Osteocyte (in vitro differentiated cells): ENCODE measurements at places on chromosomes 6 and 20.

GRCh38 chr6:155404937-155405336, 50.7 kb downstream of the NOX3 start:
- no peak for DNase-seq

- DNase-seq, result no peak
These were observed 30.4 kb downstream of the HECA start for GRCh38 chr6:139165324-139165723.

DNA sequence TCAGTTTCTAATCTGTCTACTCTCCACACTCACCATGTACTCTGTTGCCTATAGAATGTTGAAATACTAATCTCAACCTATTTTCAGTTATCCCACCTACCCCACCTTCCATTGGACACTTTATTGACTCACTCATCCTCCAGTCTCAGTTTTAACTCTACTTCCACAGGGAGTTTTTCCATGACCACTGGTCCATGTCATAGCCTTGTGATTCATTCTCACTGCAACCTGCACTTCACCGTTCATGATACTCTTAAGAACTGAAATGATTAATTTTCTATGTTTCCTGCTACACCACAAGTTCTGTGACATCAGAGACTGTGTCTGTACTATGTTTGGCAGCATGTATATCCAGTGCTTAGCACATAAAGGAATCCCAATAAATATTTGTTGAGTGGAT, 122.8 kb upstream of the HSF2 start:
- DNase-seq, result no peak

GRCh38 chr6:114000069-114000468, 29.1 kb upstream of the HDAC2 start:
- DNase-seq, result no peak

GRCh38 chr6:3615391-3616380, 135.8 kb downstream of the PXDC1 start:
- DNase-seq, result peak; percentile 30

DNA sequence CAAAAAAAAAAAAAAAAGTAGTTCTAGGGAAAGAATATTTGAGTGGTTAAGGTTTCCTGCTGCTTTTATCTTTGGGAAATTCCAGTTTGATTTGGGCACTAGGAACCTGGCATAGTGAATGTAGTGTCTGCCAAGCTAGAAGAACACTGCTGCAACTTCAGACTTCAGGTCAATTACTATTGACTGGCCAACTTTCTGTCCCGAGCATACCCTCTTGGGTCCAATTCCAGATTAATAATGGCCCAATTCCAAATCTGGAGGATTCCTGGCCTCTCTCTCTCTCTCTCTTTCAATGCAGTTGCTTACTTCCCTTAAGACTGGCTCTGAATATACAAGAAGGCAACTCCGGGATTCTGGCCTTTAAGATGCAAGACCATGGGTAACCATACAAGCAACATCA, 74.9 kb downstream of the ANKEF1 start:
- no peak for DNase-seq

DNA sequence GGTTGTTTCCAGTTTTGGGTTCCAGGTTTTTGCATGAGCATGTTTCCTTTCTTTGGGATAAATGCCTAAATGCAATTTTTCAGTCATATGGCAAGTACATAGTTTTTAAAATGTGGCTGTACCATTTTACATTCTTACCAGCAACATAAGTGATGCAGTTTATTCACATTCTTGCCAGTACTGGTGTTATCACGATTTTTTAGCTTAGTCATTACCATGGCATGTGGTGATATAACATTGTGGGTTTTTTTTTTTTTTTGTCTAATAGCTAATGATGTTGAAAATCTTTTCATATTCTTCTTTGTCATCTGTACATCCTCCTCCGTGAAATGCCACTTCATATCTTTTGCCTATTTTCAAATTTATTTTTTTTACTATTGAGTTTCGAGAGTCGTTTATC, 2.9 kb upstream of the TDRD6 start:
- DNase-seq, result no peak

DNA sequence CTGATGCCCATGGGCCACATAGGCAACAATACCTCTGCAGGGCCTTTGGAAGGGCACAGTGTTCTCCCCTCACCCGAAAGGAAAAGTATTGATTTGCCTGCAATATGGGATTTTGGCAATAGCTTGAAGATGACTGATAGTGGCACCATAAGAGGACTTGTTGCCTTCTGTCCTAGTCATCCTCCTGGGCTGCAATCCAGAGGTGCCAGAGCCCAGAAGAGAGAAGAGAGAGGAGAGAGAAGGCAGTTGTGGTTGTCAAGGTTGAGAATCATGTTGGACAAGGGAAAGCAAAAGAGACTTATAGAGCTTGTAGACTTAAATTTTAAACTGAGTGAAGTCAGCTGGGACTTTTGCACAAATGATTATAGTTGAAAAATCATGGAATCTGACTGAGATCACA, 14.6 kb downstream of the HDGFL1 start:
- DNase-seq, result no peak

DNA sequence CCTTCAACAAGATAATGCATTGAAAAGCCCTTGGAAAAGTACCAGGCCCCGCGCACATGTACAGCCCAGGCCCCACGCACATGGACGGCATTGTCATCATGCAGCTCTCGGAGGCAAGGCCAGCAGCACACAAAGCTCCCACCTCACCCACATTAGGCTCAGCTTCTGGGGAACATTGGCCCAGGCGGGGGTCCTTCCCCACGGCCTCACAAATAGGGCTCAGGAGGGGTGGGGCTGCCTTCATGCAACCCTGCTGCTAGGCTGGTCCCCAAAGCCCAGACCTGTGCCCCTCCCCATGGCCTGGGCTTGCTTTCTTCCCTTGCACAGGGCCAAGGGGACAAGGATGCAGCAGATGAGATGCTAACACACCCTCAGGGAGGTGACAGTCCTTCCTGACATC, 26.7 kb downstream of the NPEPL1 start:
- DNase-seq, result peak; percentile 72

GRCh38 chr6:109305028-109305427, 77.2 kb downstream of the CD164 start:
- no peak for DNase-seq

DNA sequence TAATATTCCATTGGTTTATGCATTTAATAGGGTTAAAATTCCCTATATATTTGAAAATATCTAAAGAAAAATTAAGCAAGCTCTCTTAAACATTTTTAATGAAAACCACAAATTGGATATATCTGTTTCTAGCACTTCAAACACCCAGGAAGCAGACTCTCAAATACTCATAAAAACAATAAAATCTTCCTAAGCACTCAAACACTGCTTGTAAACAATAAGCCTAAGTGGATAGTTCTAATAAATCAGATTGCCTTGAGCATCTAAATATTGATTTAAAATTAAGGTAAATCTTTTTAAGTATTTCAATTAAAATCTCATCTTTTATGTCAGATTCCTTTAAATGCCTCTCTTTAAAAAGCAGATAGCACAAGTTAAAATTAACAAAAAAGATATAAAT, 254.4 kb downstream of the KCNQ5 start:
- no peak for DNase-seq

DNA sequence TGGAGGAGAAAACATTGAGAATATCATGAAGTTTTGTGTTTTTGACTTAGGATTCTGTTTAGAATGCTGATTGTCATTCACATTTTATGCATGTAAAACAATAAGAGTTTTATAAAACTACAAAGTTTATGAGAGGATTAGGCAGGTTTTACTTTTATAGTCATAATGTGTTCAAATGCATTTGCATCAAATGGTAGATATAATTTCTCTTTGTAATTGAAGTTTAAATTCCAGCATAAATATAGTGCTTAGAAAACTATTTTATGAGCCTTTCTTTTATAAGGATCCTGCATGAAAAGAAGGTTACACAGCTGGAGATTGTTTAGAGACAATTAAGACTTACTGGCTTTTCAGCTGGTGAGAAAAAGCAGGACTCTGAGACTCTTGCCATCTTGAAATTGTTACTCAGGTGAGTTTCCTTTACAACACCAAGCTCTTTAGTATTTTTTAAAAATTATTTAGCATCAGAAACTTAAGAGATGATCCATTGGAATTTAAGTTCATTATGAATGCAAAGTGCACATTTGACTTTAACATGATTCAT, 157.1 kb upstream of the MAN1A1 start:
- DNase-seq, result no peak

GRCh38 chr6:38571721-38572120, 68.0 kb downstream of the BTBD9 start:
- DNase-seq, result no peak

GRCh38 chr6:14804785-14805210, 441.1 kb upstream of the JARID2 start:
- DNase-seq, result peak; percentile 92

DNA sequence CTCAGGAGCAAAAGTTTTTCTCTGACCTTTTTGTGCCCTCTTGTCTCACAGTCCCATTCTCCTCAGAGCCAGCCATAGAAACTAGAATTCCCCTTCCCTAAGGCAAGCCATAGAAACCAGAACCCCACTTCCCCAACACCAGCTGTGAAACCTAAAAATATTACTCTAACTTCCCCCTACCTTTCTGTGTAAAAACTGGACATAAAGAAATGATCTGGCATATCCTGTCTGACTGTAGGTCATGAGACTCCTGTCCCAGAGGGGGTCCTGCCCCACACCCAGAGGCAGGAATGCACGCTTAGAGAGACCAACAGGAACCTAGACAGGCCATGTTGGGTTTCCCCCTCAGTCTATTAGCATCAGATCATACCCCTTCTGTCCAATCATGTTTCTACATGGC, 140.6 kb upstream of the SLC22A16 start:
- no peak for DNase-seq

DNA sequence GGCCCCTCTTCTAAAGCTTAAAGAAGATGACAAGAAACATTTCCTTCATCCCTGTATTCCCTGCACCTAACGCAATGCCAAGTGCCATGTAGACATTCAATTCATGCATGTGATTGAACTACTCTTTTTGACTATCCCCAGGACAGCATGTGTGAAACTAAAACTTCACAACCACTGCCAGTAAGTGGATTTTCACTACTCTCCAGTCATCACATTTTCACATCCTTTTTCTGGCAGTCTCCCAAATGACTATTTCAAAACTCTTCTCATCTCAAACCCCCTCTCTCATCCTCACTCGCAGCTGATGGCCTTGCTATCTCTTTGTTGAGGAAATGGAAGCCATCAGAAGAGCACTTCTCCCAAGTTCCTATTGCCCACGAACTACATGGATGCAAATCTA, 122.6 kb downstream of the OPRM1 start:
- DNase-seq, result no peak

- no peak for DNase-seq
These were observed 24.8 kb upstream of the FOXQ1 start for GRCh38 chr6:1287103-1287591.

- DNase-seq, result no peak
These were observed 11.1 kb downstream of the TMEM200A start for GRCh38 chr6:130376936-130377335.

DNA sequence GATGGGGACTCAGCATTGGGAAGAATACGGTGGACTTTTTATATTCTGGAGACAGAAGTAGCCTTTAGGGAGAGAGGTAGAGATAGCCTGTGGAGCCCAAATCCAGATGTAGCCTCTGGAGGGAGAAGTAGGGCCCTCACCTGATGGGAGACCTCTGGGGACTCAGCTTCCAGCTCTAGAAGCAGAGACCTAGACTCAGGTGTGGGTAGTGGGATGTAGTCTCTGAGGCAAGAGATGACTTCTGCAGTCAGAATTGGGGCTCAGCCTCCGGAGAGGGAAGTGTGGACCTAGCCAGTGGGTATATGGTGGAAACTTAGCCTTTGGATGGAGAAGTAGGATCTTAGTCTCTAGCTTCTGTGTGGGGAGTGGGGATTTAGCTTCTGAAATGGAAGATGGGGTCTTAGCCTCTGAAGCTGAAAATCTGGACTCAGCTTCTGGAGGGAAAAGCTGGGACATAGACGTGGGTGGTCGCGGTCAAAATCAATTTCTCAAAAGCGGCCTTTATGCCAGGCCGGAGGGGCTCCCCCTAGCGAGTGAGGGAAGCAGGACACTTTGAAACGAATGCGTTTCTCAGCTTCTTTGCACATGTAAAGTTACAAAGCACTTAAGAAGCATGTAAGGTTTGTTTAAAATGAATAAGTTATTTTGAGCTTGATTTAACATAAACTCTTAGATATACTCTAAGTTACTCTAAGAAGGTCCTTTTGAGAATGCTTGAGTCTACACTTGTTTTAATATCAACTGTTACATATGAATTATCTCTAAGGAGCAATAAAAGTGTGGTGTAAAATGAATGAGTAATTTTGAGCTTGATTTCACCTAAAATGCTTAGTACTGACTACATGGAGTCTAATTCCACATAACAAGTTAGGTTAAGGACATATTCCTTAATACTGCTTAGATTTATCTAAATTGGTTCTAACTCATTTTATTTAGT, 12.9 kb upstream of the ZNF343 start:
- DNase-seq, result no peak

GRCh38 chr6:47628448-47629272, 69.7 kb upstream of the ADGRF4 start:
- no peak for DNase-seq

DNA sequence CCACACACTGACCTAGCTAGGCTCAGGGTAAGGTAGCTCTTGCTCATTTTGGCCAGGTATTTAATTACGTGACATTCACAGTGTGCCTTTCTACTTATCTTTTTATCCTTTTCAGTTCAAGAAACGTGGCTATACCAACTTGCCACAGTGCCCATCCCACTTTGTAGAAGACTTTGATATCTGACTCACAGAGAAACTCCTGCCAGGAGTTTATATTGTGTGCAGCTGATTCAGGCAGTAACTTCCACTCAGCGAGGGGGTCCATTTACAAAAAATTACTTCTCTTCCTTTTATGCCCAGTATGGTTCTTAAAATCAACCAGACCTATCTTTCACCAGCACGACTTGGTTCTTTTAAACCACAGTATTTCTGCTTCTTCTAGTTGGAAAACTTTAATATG, 75.6 kb downstream of the PRL start:
- no peak for DNase-seq

DNA sequence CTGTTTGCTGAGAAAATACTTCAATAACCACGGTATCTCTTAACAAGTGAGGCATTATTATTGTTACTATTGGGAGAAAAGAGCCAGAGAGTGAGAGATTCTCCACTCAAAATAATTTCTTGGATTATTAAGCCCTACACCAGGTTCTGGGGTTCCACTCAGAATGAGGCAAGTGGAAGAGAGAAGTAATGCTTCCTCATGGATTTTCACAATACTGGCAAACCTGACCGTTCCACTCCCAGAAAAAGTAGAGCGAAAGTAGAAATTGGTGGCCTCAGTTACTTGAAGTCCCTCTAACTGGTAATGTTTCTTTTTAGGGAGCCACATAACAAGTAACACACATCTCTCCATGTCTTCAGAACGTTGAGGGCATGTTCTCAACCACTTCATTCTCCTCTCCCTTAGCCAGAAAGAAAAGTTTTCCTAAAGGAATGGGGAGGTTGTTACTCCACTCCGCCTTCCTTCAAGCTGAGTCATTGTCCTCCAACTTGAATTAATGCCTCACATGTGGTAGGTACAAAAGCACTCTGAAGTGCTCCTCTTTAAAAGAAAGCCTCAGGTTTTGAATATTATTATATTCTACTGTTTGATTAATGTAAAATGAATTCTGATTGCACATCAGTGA, 1.9 kb downstream of the BAG2 start:
- DNase-seq, result no peak

- peak; percentile 84 for DNase-seq
These were observed 60.7 kb downstream of the SYNJ2 start for GRCh38 chr6:158042245-158042798.

GRCh38 chr6:157233686-157234085, 89.6 kb downstream of the TMEM242 start:
- DNase-seq, result no peak
